Fibroblast of mammary gland (primary cell): ENCODE measurements at places on chromosomes 4 and X.

DNA sequence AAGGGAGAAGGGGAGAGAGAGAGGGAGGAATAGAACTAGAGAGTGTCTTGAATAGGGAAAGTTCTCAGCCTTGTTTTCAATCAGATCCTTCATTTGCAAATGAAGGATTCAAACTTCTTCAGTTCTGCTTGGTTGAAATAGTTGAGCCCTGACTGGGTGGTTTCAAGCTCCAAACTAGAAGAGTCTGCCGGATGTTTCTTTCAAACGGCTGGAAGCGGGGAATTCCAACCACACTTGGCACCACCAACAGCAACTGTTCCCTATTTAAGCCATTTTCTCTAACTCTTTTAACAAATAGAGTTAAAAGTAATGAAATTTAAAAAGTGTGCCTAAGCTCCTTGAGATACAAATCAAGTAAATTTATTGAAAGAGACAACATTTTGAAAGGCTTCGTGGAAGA is 67.5 kb upstream of the DDX60 start:
- DNase-seq, result no peak

GRCh38 chrX:14946606-14947155 is 73.5 kb downstream of the MOSPD2 start:
- DNase-seq, result no peak

DNA sequence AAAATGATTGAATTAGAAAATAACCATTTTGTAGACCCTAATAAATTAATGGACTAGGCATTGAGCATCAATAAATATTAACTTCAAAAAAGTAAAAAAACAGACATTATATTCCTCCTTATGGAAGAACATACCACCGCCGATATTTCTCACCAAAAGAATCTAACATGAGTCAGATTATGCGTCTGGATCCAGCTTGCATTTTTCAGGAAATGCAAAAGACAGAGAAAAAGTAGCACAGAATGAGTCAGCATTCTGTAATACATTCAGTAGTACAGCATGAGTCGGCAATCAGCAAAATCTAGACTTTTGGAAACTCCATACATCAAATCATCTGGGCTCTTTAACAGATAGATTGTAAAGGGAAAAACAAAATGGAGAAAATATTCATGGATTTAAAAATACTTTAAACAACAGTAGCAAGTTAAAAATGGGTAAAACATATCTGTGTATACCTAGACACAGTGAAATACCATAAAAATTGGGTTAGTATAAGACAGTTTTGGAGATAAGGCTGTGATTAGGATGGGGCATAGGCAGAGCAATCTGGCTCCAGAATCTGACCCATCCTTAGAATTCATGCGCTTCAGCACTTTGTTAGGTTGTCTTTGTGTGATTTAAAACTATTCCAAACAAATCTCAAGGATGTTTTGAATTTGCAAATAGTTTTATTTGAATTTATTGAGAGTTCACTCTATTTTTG is 633.0 kb upstream of the FAM241A start:
- DNase-seq, result peak; percentile 93

DNA sequence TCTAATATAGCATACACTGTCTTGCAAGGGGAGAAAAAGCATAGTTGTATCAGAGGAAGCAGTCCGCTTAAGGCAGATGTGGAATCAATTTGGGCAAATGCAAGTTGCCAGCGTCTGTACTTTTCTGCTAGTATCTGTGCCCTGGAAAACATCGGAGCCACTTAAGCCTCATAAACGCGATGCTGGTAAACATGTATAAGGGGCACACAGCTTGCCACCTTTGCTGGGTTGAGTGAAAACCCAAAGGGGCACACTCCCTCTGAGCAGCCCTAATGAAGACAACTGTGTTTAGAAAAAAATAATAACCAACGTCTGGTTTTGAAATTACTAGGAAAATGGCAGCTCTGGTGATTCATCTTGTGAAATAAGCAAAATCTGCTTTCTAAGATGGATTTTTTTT is 24.3 kb downstream of the SMIM20 start:
- no peak for DNase-seq

DNA sequence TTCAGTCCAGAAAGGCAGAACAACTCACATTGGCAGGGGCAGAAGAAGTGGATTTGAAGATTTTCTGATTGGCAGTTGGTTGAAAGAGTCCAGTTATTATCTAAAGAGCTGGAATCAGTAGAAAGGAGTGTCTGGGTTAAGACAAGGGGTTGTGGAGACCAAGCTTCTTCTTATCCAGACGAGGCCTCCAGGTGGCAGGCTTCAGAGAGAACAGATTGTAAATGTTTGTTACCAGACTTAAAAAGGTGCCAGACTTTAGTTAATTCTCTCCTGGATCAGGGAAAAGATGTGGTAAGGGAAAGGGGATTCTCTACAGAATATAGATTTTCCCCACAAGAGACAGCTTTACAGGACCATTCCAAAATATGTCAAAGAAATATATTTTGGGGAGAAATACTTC is 36.7 kb upstream of the TLR3 start:
- no peak for DNase-seq

DNA sequence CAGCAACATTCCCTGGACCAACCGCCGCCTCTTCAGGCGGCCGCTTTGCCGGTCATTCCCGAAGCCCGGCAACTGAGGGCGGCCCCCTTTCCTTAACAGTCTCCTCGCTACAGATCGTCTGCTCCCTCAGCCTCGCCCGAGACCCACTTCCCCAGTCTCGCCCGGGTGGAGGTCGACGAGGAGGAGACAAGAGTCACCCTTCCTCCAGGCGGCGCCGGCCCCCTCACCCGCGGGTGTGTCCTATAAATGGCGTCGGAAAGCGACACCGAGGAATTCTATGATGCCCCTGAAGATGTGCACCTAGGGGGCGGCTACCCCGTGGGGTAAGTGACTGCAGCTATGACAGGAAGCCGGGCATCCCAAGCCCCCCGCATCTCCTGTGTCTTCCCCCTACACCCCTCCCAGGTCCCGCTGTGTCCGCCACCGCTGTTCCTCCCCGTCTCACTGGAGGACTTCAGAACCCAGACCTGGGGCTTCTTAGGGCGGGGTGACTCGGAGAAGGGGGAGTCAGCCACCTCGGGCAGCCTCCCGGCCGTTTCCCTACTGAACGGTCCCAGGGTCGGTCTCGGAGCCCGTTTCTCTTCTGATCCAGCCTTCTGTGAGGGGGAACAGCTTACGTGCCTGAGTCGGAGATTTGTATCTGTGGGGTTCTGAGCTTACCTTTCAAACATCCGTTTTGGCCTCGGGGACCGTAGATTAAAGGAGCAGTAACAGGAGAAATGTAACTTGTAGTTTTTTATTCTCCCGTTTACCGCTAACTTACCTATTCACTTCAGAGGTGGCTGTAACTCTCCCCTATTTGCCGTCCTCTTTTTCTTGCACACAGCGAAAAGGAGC is 570 bp downstream of the WDR44 start:
- no peak for DNase-seq
